H1 (cell line): ENCODE measurements at places on chromosomes 7 and 10.

DNA sequence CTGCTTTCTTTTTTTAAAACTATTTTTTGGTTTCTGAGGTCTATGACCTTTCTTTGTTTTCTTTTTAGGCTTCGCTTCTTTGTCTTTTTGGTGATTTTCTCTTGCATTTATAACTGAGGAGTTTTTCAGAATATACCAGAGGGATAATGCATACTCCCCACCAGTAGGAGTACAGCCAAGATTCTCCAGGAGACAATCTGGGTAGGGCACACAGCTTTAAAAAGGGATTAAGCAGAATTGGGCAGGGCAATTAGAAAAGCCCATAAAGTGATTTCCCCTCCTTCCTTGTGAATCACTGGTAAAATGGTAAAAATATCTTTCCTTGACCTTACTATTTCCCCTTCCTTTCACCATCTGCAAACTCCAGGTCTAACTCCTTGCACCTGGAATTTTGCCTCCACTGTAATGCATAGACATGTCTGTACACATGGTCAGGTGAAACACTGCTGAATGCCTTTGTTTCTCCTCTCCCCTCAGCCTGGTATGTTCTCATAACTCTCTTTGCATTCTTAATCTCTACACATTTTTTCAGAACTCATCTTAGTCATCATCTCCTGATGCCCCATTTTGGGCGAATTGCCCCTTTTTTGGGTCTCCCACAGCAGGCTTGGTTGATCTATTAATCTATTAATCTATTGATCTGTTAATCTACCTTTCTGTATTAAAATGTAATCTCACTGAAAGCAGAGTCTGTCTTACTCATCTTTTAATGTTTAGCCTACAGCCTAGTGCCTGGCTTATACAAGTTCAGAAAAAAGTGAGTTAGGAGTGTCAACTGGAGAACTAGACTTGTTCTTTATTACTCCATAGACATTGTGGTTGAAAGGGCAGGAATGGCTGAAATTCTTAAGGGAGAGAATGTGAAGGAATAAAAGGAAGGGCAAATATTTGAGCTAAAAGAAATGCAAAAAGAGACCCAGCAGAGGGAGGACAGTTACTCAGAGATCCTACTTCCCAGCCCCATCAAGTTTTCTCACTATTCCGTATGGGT, 64.6 kb downstream of the MDFIC start:
- no peak for DNase-seq

DNA sequence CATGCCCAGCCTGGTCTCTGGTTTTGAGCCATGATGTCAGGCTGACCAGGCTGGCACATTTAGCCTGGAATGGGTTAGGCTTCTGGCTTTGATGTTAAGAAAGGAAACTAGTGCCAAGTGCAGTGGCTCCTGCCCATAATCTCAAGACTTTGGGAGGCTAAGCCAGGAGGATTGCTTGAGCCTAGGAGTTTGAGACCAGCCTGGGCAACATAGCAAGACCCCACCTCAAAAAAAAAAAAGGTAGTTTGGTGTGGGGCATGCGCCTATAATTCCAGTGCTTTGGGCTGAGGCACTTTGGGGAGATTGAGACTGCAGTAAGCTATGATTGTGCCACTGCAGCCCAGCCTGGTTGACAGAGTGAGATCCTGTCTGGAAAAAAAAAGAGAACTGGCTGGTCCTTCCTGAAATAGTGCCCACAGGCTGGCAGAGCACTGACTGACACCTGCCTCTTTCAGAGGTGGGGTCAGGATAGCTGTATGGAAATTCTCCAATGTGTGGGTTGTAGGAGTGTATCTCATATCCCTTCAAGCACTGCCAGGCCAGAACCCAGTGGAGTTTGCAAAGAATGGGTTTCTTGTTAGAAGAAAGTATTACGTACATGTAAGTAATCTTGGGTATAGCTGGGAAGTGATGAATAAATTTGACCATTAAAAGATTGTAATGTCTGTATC, 61.3 kb downstream of the KAT6B start:
- no peak for DNase-seq

- no peak for DNase-seq
These were observed 480.5 kb upstream of the ZMIZ1 start for GRCh38 chr10:78588194-78588811.

GRCh38 chr10:70620020-70620289, 17.4 kb upstream of the PRF1 start:
- no peak for DNase-seq

- DNase-seq, result no peak
These were observed 215.2 kb upstream of the MKLN1 start for GRCh38 chr7:131112431-131112830.

GRCh38 chr10:96138102-96138501, 8.0 kb downstream of the ZNF518A start:
- no peak for DNase-seq

- no peak for DNase-seq
These were observed 74.8 kb downstream of the CDK6 start for GRCh38 chr7:92761391-92762097.

DNA sequence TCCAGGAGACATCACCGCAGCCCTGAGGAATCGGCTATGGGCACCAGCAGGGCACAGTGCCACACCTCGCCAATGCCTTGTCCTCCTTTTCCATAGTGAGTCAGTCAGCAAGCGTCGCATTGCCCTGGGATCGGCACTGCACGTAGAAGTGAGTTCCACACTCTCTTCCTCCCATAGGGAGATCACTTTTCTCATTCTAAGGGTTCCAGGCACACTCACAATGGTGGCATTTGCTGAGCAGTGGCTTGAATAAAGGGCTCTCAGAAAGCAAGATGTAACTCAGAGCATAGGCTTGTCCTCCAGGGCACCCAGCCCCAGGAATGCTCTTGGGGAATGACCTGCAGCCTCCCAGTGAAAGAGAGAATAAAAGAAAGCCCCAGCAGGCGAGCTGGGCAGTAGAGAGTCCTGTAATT, 1.1 kb upstream of the VIM start:
- no peak for DNase-seq

DNA sequence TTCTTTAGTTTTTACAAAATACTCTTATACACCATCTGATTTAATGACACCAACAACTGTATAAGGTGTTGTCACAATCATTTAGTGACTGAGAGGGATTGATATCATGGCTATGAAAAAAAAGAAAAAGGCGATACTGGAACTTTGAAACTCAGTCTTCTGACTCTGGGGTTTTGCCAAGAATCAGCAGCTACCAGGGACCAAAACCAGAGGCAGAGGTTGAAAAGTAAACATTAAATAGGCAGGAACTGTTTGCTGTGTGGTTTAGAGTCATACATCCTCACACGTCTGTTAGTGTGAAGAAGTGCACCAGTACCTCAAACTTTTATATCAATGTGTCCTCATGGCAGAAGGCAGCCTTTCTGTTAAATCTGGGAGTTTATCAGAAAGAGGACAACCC, 19.9 kb upstream of the GGCT start:
- no peak for DNase-seq

GRCh38 chr10:14604181-14605142, 170.2 kb downstream of the FAM107B start:
- peak; percentile 67 for DNase-seq

DNA sequence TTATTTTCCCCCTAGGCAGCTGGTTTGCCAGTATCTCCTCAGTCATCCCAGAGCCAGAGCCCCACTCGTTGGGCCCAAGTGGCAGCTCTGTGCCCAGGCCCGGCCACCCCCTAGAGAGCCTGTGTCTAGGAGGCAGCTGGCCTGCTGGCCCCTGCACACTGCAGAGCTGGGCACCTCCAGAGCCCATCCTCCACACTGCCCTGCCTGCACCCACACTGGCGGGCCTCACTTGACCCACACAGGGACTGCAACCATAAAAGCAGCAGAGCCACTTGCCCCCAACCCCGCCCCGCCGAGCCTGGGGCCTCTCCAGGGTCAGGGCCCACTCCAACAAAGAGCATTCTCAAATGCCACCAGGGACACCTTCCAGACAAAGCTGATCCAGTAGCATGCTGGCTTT, 5.4 kb downstream of the ASB13 start:
- no peak for DNase-seq

- no peak for DNase-seq
These were observed 75.4 kb downstream of the CFTR start for GRCh38 chr7:117555260-117555659.

DNA sequence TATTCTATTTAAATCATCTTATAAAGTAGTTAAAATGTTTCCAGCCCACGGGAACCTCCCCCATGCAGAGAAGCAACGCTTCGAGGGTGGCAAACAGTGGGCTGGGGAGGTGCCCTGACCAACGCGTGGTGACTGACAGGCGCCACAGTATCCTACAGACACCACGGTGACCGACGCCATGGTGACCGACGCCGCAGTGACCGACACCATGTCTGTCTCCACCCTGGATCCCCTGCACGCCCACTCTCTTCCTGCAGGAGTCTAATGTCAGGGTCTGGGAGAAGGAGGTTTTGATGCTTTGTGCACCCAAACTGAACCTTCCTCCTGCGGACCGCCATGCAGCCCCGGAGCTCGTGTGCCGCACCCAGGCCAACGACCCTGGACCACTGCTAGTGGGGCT, 464.4 kb downstream of the PTPRN2 start:
- no peak for DNase-seq

DNA sequence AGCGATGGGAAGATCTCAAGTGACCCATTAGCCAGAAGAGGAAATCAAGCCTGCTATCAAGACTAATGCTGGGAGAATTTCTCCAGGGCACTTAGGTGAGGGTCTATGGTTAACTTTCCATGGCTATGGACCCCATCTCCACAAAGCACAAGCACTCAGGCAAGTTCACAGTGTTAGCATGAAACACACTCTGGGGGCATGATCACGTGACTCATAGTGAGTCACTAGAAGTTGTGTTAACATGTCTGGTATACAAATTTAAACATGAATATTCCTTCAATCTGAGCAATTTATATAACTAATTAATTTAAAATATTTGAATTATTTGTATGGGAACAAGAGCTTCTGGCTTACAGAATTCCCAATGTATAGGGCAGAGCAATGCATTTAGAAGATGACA, 131.8 kb downstream of the FAM204A start:
- no peak for DNase-seq

- DNase-seq, result no peak
These were observed 24.1 kb downstream of the MINDY4 start for GRCh38 chr7:30795161-30795948.

- no peak for DNase-seq
These were observed 55.9 kb upstream of the PDZD8 start for GRCh38 chr10:117431160-117431559.

DNA sequence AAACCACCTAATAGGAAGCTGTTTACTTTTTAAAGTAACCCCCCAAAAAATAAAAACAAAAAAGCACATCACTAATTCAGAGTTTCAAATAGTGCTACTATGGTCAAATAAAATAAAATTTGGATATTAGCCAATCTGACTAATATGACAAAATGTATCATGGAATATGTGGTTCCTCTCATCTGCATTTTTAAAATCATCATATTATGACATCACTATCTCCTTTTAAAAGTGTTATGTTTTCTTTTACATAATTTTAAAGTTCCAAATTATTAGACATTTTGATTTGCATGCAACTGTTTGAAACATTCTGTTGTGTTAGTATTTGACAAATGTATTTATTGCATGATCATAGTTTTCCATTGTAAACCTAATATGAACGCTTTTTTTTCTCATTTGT, 110.4 kb downstream of the AASS start:
- no peak for DNase-seq

- no peak for DNase-seq
These were observed 101.5 kb upstream of the GPR26 start for GRCh38 chr10:123564631-123565030.

- no peak for DNase-seq
These were observed 183.4 kb upstream of the MAGI2 start for GRCh38 chr7:79636849-79637248.

GRCh38 chr7:106987777-106988176, 56.7 kb upstream of the PRKAR2B start:
- DNase-seq, result no peak

- DNase-seq, result no peak
These were observed 607.8 kb downstream of the PARD3 start for GRCh38 chr10:34207343-34207742.

- DNase-seq, result no peak
These were observed 21.7 kb upstream of the WNT16 start for GRCh38 chr7:121307021-121307574.

- no peak for DNase-seq
These were observed 125.6 kb downstream of the CYP26A1 start for GRCh38 chr10:93199191-93199751.

- no peak for DNase-seq
These were observed 33.0 kb upstream of the EMX2 start for GRCh38 chr10:117509573-117509972.

- no peak for DNase-seq
These were observed 1.1 kb downstream of the CCDC3 start for GRCh38 chr10:13000431-13000830.

DNA sequence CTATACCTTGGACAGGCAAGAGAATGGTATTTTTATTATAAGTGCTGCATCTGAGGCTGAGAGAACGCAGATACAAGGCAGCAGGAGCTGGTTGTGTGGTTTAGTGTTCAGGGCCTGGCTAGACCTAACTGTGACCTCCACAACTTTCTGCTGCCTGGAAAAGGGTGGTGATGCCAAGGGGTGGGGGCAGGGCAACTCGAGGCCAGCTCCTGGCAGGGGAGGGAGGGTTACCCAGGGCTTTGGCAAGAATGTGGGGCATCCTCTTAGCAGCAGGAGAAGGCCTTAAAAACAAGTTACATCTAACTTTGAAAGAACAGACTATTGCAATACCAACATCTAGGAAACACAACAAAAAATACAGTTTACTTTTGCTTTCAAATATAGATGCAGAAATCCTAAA, 13.0 kb downstream of the MXI1 start:
- DNase-seq, result no peak
